ENCODE measurements at places on chromosomes 12 and 14.

DNA sequence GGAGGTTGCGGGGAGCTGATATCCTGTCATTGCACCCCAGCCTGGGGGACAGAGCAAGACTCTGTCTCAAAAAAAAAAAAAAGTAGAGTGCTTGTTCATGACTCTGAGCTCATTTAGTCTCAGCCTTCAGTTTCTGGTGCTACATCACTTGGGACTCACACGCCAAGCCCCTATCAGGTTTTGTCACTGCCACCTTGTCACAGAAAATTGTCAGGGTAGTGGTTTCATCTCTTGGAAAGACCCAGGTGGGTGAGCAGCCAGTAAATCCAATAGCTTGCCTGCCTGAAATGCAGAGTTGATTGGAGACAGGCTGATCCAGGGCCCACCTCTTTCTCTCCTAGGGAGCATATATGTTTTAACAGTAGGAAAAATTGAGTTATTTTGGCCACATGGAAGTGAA, 113.0 kb downstream of the FGD4 start:
- DNase-seq: no peak

GRCh38 chr12:124734224-124734788, 129.4 kb downstream of the SCARB1 start:
- no peak for DNase-seq

DNA sequence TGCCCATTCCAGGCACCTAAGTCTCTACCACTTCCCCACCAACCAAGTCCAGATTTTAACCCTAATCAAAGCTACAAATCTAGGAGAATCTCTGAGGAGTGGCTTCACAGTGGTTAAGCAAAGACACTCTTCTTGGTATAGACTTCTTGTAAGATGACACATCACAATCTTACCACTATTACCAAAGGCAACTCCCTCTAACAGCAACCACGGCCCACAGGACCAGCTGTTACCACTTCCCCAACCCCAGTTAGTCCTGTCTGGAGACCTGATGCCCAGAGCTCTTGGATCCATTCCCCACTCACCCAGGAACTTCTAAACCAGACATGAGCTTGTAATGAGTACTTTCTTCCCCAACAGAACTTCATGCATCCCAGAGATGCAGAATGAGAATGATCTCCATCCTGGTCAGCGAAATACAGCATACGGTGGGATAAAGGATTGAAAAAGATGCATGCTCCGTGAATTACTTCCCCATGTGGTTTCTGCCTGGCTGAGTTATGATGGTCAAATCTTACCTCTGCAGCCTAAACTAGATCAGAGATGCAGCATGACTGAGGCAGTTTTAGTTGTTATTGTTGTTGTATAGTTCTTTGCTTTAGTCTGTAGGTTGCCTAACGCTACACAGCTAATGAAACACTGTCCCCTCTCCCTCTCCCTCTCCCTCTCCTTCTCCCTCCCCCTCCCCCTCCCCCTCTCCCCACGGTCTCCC, 87.7 kb upstream of the FOXN3 start:
- DNase-seq: peak; percentile 51

- peak; percentile 25 for DNase-seq
These were observed at the start of gene NTN4 for GRCh38 chr12:95790033-95790916. TSS of gene NTN4 (minus strand) at chr12:95790764. CDS start at chr12:95790309, 455 bp downstream.

GRCh38 chr12:76375939-76376338, 27.7 kb upstream of the BBS10 start:
- no peak for DNase-seq

DNA sequence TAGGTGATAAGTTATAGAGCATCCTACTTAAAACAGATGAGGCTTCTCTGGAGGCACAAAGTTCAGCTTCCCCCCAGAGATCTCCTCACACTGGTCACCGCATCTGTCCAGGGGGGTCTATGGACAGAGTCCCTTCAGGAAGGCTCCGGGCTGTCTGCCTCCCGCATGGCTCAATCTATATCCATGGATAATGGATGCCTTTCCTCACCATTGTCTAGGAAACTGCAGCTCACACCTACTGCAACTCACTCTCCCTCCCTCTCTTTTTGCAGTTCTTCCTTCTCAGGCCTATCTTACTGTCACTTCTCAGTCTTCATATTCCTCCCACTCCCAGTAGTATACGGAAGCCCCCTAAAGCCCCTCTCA, 100.6 kb upstream of the BCL2L14 start:
- DNase-seq: no peak

- no peak for DNase-seq
These were observed 129.4 kb upstream of the NPAS3 start for GRCh38 chr14:32809255-32809654.

DNA sequence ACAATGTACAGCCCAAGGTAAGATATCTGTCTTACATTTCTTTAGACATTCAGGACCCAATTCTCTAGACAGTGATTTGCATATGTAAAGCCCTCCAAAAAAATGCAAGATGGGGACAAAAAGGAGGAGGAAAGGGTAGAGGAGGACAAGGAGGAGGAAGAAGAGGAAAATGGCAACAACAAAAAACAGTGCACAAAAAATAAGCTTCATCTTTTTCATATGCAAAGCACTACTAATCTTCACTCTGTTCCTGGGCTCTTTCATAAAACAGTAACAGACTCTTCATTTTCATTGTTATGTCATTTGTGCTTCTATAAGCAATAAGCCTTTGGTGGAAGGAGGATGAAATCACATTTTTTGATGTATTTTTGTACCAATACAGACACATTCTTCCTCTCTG, 61.4 kb downstream of the KCNH5 start:
- no peak for DNase-seq

GRCh38 chr14:69999261-69999674, 120.1 kb downstream of the SMOC1 start:
- DNase-seq: no peak

DNA sequence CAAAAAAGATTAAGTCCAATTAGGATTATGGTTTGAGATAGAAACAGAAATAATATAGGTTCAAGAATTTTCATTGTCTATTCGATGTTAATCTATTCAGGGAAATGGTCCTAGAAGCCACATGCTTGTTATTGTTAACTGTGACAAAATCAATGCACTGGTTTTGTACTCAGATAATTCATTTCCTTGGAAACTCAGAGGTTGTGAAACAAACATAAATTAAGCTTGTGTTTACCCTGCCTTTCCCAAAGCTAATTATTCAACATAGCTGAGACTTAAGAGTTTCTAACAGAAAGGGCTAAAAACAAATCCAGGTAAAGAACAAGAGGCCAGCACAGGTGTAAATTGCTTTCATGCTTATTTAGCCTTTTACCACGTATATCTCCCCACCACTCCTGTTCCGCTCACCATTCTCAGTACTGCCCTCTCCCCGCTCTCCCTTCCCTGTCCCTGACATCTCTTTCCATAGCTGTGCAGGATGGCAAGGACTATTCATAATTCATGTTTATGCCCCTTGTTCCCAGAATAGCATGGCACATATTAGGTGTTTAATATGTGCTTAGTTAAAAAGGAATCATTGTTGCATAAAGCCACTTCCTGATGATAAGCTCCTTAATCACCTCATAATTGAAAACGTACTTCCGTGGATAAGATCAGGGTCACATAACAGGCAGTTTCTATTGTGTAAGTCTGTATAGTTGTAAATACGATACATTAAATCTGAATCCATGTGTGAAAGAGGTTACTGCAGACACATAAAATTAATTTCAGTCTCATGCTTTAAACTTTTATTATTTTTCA, 131.8 kb upstream of the USP15 start:
- DNase-seq: no peak

- DNase-seq: no peak
These were observed 10.6 kb downstream of the SSPN start for GRCh38 chr12:26205941-26206340.

- DNase-seq: peak; percentile 86
These were observed 1.2 kb upstream of the NEMF start for GRCh38 chr14:49853572-49854375.

DNA sequence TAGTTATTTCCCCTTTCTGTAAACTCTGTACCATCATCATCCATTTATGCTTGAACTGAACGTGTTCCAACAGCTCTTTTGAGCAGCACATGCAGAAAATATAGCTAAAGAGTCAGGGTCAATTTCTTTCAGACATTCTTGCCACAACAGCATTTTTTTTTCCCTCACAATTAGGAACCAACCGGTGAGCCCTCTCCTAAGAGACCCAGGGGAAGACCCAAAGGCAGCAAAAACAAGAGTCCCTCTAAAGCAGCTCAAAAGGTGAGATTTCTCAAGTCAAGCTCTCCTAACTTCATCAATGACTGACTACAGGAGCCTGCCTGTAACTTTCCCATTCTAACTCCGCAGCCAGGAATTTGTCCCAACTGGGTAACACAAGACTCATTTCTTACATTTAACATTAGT, 3.5 kb downstream of the HMGA2 start:
- no peak for DNase-seq

DNA sequence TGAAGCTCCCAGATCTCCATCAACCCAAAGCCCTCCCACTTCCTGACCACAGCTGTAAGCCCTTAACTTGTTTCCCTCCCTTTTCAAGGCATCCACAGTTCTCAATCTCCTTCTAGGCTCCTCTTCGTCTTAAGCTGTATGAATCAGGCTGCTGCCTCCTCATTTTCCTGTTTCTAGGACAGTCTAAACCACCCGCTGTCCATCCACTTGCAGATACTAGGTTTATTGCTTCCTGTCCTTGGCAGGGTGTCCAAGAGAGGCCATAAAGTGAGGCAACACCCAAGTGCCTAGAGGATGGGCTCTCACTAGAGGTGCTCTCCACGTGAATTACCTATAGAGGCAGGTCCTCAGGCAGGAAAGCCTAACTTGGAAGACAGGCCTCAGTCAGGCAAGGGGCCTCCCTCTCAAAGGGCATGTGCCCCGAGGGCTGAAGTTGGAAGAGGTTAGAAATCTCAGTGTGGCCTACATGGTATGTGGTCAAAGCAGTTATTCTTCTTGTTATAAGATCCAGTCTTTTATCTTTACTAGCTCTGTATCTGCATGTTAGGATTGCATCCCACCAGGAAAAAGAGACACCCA, 8.8 kb upstream of the TMEM106C start:
- DNase-seq: no peak

GRCh38 chr12:6614513-6615172, 7.5 kb upstream of the CHD4 start:
- DNase-seq: no peak

DNA sequence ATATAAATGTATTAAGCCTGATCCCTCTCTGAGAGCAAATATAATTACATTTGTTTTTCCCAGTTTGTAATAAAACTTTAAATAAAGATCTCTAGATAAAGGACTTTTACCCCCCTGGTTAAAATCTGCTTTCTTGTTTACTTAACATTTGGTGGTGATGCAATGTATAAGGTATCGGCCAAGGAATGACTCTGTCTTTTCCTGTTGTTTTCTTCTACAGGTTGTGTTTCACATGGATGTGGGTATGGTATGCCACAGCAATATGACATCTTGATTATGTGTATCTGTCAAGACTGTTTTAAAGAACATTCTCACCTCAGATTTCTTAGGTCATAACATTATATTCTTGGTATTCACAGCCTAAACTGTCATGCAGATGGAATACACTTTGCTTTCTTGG, 210.6 kb upstream of the NOVA1 start:
- no peak for DNase-seq

DNA sequence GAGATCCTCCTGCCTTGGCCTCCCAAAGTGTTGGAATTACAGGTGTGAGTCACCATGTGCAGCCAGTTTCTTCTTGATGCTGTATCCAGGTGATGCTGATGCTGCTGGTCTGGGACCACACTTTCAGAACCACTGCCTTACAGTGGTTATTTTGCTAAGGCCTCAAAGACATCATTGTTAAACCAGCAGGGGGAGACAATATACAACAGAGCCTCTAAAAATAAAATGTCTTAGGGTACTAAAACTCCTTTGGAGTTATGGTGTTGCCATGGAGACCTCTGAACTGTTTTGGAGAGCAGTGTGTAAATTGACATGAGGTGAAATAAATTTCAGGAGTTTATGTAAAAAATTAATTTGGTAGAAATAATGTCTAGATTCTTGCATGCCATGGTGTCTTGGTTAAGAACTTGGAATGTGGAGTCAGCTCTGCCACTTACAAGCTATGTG, 1.1 kb upstream of the ARG2 start:
- peak; percentile 18 for DNase-seq

- no peak for DNase-seq
These were observed 46.1 kb downstream of the STX2 start for GRCh38 chr12:130792821-130793553.

GRCh38 chr12:122859303-122860039, 24.2 kb downstream of the HIP1R start:
- DNase-seq: peak; percentile 25

- no peak for DNase-seq
These were observed 23.7 kb downstream of the NCOR2 start for GRCh38 chr12:124543590-124544310.

DNA sequence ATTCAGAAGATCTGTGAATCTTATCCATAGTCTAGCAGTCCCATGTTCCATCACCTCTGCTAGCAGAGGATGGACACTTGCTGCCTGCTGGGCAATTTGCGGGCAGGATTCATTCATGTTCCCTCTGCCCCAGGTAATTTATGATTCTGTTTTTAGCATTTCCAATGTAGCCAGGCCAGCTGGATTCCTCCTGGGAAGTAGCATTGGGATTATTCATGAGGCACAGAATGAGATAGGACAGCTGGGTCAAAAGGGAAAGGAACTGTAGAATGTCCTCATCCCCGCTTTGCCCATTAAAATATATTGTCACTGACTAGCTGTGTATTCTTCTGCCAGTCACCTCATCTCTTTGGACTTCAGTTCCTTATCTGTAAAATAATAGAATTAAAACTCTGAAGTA, 68.7 kb downstream of the SLC35F4 start:
- no peak for DNase-seq

GRCh38 chr12:7047306-7047705, 13.2 kb upstream of the C1S start:
- DNase-seq: no peak

GRCh38 chr14:75875958-75876357, 105.8 kb downstream of the TGFB3 start:
- no peak for DNase-seq

DNA sequence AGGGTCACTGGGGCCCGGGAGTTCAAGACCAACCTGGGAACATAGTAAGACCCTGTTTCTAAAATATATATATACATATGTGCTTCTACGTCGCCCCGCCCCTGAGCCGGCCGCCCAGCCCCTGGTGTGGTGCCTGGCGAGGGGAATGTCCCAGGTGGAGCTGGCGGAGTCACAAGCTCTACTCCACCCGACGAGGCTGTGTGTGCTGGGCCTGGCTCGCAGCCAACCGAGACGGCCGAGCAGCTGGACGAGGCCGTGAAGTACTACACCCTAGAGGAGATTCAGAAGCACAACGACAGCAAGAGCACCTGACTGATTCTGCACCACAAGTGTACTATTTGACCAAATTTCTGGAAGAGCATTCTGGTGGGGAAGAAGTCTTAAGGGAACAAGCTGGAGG, 22.1 kb upstream of the ITPK1 start:
- DNase-seq: no peak

GRCh38 chr12:111353603-111354295, 15.1 kb downstream of the PHETA1 start:
- no peak for DNase-seq

DNA sequence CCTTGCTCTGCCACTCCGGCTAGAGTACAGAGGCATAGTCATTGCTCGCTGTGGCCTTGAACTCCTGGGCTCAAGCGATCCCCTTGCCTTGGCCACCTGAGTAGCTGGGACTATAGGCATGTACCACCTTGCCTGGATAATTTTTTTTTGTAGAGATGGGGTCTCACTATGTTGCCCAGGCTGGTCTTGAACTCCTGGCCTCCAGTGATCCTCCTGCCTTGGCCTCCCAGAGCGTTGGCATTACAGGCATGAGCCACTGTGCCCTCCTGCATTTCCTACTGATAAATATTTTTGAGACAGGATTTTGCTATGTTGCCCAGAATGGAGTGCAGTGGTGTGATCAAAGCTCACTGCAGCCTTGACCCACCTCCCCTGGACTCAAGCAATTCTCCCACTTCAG, 9.4 kb downstream of the EMG1 start:
- no peak for DNase-seq

GRCh38 chr14:71694591-71695530, 237.4 kb upstream of the RGS6 start:
- no peak for DNase-seq
